ENCODE measurements at places on chromosomes 2 and 18.

GRCh38 chr18:79512461-79513380 lies 117.0 kb downstream of the NFATC1 start:
- DNase-seq, result no peak

- no peak for DNase-seq
Observed at GRCh38 chr2:49371128-49371701, 216.9 kb upstream of the FSHR start.

- no peak for DNase-seq
Observed at GRCh38 chr18:2903006-2903405, 56.2 kb downstream of the EMILIN2 start.

DNA sequence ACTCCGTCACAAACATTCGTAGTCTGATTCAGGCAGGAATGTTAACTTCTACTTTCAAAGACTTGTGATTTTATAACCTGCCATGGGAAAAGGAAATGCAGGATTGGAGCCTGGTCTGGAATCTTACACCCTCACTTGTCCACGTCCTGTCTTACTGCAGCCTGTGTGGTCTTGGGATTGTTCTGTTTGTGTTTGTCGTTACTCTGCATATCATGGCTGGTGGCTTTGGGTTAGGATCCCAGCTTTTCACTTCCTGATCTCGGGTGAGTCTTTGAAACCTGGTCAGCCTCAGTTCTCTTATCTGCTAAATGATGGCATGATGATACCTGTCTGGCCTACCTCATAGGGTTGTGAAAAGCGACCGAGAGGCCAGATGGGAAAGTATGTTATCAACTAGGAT lies 34.6 kb downstream of the SH3BP4 start:
- no peak for DNase-seq

DNA sequence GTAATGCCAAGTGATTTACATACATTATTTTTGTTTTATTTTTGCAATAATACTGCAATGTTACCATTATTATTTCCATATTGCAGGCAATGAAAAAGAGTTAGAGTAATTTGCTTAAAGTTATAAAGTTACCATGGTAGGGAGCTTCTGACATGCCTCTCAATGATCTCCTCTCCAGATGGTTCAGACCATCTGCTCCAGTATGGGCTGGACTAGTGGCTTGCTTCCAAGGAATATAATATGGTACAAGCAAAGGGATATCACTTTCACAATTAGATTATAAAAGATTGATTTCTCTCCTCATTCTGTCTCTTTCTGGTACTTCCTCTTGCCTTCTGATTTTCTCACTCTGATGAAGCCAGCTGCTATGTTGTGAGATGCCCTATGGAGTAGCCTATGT lies 245.4 kb downstream of the INSIG2 start:
- DNase-seq, result no peak

GRCh38 chr2:171160956-171161740 lies 455 bp upstream of the TLK1 start:
- peak; percentile 86 for DNase-seq

Measured in RPMI8226 (cell line).